ENCODE measurements at places on chromosomes 4 and X. TPM values are rescaled to one million over a fixed set of nuclear protein-coding genes. Genes with fewer than 3 reads are reported as not detected.

DNA sequence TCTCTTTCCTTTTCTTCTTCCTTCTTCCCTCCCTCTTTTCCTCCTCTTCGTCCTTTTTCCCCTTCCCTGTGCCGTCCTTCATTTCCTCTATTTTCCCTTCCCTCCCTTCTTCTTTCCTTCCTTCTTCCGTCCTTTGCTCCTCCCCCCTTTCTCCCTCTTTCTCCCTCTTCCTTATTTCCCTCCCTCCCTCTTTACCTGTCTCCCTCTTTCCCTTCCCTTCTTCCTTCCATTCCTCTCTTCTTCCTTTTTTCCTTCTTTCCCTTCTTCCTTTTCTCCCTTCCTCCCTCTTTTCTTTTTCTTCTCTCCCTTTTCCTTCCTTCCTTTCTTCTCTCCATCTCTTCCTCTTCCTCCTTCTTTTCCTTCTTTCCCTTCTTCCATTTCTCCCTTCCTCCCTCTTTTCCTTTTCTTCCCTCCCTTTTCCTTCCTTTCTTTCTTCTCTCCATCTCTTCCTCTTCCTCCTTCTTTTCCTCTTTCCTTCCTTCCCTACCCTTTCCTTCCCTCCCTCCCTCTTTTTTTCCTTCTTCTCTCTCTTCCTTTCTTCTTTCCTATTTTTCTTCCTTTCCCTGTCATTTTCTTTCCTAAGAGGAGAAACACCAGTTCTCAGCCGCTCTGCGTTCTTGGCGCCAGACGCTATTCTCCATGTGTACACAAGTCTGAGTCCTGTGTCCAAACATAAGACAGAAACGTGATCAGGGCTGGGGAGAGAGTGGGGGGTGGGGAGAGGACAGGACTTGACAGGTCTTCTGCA is 597.1 kb downstream of the MID1IP1 start:
- DNase-seq = no peak

DNA sequence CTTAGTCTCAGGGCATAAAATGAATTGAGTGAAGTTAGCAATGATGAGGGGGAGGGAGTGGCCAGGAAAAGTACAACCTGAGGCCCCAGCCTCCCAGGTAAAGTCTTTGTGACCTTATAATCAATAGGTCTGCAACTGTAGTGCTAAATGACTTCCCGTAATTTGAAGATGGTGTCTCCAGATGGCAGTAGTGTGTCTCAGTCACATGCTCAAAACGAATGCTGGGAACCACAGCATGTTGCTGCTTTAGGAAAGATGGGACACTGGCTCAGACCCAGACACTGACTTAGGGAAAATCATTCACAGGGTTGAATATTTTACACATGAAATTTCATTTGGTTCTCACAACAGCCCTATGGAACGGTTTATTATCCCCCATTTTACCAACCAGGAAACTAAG is 10.3 kb downstream of the SRPX2 start:
- no peak for DNase-seq

DGAT2L6 gene
- total RNA-seq = not detected

- DNase-seq = no peak
Measured at GRCh38 chr4:15149839-15150592, 147.7 kb downstream of the CPEB2 start.

All from glomerular endothelial cell (primary cell).